Stimulated activated CD8-positive, alpha-beta memory T cell treated with anti-CD3 and anti-CD28 coated beads, Interleukin-2, amount 100 ng/mL, for 1 hour (primary cell): ENCODE measurements at places on chromosomes 13 and 19.
A peak's percentile ranks its signal among the peaks of the same experiment; 100 is the strongest.

DNA sequence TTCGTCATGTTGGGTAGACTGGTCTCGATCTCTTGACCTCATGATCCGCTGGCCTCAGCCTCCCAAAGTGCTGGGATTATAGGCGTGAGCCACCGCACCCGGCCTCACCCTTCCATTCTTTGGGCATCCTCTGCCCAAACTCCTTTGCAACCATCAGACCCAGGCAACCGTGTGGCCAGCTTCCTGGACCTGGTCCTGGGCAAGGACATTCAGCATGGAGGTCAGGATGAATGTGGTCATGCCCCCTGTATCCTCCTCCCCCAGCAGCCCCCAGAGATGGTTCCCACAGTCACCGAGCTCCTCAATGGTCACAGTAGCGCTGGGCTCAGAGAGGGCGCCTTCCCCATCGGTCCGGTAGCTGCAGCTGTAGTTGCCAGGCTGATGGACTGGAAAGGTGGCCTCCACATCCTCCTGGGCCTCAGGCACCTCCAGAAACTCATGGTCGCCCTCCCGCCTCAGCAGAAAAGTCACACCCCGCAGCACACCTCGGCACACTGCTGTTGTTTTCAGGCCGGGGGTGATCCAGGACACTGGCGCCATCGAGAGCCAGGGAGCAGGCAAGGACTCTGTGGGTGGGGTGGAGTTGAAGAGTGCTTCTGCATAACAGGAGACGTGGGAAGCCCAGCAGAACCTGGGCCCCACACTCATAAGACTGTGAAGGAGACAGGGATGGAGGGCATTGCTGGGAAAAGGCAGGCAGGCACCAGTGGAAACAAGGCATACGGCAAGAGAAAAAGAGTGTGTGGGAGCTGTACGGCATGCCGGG, 1.1 kb downstream of the A1BG start:
- DNase-seq, result no peak

- no peak for DNase-seq
These were observed 485.8 kb downstream of the ZNF536 start for GRCh38 chr19:30857966-30858490.

DNA sequence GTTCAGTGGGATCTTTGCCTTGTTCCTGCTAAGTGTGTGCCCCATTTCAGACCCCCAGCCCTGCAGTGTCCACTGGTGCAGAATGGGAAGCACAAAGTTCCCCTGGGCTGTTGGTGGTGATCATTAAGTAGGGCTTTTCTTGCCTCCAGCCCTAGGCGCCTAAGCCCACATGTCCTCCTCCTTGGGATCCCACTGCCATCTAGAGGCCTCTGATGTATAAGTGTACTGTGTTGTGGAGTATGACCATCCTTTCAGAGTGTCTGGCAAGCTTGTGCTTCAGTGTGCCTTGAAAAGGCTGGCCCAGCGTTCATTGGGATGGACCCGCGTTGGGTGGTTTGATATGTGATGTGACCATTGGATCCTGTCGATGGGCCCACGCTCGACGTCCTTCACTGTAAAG, 71.2 kb downstream of the WASF3 start:
- no peak for DNase-seq

GRCh38 chr13:29081036-29081435, 260.9 kb downstream of the MTUS2 start:
- no peak for DNase-seq

GRCh38 chr19:29665215-29665825, at the start of gene PLEKHF1:
PLEKHF1 (plus strand) TSS chr19:29665461; CDS start chr19:29673840, 8,379 bp downstream.
- DNase-seq, result peak; percentile 64

- DNase-seq, result no peak
These were observed 123.8 kb downstream of the RNF17 start for GRCh38 chr13:24887759-24888158.
